ENCODE measurements at places on chromosomes 2 and 18.

DNA sequence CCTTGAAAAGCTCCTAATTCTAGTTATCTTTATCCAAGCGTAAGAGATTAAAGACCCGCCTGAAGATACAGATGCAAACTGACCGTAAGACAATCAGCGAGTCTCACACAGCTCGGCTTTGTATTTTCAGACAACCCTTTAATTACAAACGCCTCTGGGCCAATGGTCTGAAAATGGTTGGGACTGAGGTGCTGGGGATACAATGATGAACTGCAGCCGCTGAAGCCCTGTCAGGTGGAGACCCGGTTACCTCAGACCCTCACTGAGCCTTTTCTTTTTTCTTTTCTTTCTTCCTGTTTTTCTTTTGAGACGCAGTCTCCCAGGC lies 715 bp upstream of the CFAP36 start:
- DNase-seq, result no peak

- no peak for DNase-seq
These were observed 77.8 kb downstream of the ATP9B start for GRCh38 chr18:79147014-79147413.

GRCh38 chr2:219455581-219455980 lies 20.9 kb downstream of the SPEG start:
- DNase-seq, result no peak

DNA sequence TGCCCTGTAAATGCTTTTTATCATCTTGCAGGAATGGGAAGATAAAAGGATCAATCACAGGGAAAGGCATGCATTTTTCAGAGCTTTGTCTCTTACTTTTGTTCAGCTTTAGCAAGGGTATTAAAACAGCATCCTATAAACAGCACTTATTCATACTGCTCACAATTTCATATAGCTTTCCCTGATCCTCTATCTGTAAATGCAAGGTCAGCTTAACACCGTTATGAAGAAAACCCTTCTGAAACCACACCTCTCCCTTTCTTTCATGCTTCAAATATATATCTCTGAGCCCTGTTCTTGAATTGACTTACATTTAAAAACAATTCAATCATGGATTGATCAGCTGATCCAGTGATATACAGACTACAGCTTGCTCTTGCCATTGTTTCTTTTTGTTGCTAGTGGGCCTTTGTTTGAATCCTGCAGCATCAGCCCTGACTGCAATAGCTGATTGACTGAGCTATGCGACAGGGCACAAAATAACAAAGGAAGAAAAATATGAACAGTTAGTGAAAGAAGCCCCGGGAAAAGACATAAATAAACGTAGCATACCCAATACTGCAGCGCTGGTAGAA lies 795.5 kb upstream of the CDH2 start:
- no peak for DNase-seq

- DNase-seq, result no peak
These were observed 217.6 kb downstream of the ATAD2B start for GRCh38 chr2:23709311-23709710.

DNA sequence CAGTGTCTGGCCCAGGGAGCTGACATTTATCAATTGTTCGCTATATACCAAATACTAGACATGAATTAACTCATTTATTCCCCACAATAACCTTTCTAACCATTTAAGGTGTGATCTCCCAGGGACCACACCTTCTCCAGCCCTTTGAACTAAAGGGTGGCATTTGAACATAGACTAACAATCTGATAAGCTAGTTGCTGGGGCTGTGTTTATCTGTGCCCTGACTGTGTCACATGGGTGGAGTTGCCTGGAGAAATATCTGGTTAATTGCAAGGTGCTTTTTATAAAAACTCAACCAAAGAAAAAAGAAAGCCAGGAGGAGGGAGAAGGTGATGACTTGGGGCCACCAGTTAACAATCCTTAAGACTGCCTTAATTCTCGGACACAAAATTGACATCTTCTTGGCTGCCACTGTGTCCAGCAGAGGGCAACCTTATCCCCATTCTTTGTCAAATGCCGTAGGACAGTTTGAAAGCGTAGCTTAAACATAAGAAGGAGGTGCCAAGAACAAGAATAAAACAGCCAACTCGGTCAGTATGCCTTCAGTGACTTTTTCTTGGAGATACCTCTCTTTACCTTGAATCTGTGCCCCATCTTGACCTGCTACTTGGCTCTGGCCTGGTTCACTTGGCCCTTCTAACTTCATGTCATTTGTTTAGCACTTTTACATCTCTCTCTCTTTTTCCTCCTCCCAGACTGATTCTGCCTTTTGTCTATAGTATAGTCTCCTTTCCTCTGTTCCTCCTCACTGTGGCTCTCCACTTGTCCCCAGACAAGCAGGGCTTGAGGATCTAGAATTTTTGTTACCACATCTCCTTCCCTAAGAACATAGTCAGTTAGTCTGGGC lies 183.4 kb downstream of the MYO3B start:
- DNase-seq, result no peak

- no peak for DNase-seq
These were observed 95.9 kb downstream of the PRKCE start for GRCh38 chr2:45747363-45747762.

- peak; percentile 21 for DNase-seq
These were observed at the start of gene CD302 for GRCh38 chr2:159797543-159798375. CD302 (minus strand) TSS chr2:159798208; CDS start chr2:159798198, 10 bp downstream.
